T-cell (primary cell): ENCODE measurements at places on chromosomes 5 and 9.
A peak's percentile ranks its signal among the peaks of the same experiment; 100 is the strongest.

GRCh38 chr5:38968665-38969064 lies 105.5 kb downstream of the RICTOR start:
- DNase-seq: no peak

DNA sequence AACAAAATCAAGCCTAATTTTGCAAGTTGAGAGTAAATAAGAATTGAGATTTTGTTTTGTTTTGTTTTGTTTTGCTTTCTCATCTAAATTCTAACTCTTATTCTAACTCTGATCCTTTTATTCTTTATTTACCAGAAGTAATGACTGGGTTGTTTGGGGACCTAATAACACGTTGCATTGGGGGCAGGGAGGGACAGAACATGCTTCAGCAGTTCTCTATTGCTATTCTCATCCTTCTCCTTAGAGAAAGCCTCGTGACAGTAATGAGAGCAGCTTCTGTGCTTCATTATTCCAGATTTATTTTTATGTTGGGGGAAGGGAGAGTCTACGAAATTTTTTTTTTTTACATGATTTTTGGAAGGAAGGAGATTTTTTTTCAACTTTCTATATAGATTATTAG lies 21.1 kb downstream of the CPEB4 start:
- no peak for DNase-seq

DNA sequence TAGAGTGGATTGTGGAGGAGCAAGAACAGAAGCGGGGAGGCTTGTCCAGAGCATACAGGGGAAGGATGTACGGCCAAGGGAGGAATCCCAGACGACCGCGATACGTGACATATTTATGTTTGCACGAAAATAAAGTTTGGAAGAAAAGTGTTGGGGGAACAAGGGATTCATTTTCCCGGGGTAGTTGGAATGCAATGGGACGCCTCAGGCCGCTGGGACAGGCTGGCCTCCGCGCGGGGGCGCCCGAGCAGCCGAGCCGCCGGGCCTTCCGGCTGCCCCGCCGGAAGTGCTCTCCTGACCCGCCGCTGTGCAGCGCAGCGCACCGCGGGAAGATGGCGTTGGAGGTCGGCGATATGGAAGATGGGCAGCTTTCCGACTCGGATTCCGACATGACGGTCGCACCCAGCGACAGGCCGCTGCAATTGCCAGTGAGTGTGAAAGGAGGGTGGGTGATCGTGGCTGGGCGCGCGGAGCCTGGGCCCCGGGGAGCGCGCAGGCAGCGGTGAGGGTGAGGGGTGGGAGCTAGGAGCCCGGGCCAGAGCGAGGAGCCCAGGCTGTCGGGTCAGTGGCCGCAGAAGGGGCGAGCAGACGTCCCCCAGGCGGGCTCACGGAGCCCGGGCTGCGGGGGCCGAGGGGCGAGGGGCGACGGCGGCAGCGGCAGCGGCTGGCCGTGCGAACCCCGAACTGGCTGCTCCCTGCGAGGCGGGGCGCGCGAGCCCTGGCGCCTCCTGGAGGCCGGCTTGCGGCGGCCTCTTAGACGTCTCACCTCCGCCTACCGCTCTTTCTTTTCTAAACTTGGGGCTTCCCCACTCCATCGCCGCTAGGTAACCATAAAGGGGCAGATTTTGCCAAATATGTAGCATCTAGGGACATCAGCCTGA lies at the start of gene PHAX:
Gene PHAX (plus strand): TSS at position 317 of the 881 bp plus-strand sequence. CDS start 16 bp downstream, at position 333.
- peak; percentile 69 for DNase-seq

DNA sequence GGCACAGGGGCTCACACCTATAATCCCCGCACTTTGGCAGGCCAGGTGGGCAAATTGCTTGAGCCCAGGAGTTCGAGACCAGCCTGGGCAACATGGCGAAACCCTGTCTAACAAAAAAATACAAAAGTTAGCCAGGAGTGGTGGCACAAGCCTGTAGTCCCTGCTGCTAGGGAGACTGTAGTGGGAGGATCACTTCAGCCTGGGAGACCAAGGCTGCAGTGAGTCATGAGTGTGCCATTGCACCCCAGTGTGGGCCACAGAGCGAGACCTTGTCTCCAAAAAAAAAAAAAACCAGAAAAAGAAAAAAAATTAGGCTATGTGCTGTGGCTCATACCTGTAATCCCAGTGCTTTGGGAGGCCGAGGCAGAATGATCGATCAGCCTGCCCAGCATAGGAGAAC lies 58.5 kb upstream of the EIF4EBP3 start:
- no peak for DNase-seq

GRCh38 chr5:114407783-114408182 lies 45.9 kb downstream of the KCNN2 start:
- DNase-seq: no peak

GRCh38 chr9:75190762-75191161 lies 102.4 kb downstream of the OSTF1 start:
- DNase-seq: no peak

DNA sequence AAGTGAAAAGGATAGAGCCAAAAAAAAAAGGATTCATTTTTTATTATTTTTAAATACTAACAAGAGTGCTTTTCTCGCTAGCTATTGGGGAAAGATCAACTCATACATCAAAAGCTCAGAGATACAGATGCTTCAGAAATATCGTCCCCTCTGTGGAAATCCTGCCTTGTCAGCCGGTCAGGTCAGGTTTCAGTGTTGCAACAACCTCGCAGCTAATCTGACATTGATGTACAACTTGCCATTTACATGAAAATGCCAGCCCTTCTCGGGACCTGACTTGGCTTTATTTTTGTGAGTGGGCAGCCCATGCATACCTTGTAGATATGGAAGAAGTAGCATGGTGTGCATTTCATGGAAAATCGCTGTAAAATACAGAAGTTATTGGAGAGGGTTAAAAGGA lies 358.8 kb upstream of the ADAMTS16 start:
- no peak for DNase-seq

GRCh38 chr5:160449458-160449857 lies 27.8 kb downstream of the PTTG1 start:
- no peak for DNase-seq

GRCh38 chr5:172802567-172803176 lies 31.4 kb upstream of the ERGIC1 start:
- no peak for DNase-seq

GRCh38 chr9:33295571-33295970 lies 5.3 kb downstream of the NFX1 start:
- no peak for DNase-seq

DNA sequence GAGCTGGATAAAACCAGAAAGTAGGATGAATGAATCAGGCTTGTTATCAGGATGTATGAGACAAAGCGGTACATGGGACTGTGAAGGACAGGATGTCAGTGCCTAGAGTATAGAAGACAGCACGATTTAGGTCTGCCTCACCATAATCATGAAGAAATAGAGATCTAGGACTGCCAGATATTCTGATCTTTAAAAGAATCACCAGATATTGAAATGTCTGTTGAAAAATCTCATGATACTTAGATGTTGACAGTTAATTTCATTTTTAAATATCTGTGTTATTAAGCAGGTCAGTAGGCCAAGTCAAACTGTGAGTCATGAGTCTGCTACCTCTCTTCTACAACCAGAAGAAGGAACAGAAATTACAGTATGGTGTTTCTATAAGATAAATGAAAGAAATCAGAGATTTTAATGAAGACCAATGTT lies 65.0 kb downstream of the ST8SIA4 start:
- no peak for DNase-seq

GRCh38 chr5:54616518-54617220 lies 99.1 kb downstream of the SNX18 start:
- no peak for DNase-seq

GRCh38 chr9:77987880-77988525 lies 43.6 kb downstream of the GNAQ start:
- no peak for DNase-seq

DNA sequence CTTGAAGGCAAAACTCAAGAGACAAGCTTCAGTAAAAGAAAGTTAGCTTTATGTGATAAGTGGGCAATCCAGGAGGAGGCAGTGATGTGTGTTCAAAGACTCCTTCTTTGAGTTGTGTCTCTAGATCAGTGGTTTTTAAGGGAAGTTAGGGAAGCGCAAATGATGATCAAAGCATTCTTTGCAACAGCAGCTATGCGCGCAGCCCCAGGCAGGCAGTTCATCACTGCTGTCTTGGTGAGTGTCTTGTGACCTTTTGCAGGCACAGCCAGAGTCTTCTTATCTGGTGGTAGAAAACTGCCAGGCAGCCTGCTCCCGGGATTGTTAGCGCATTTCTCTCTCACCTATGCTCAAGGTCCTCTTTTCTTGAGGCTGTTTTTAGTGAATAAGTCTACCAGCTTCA lies 40.3 kb upstream of the CLK4 start:
- DNase-seq: no peak

DNA sequence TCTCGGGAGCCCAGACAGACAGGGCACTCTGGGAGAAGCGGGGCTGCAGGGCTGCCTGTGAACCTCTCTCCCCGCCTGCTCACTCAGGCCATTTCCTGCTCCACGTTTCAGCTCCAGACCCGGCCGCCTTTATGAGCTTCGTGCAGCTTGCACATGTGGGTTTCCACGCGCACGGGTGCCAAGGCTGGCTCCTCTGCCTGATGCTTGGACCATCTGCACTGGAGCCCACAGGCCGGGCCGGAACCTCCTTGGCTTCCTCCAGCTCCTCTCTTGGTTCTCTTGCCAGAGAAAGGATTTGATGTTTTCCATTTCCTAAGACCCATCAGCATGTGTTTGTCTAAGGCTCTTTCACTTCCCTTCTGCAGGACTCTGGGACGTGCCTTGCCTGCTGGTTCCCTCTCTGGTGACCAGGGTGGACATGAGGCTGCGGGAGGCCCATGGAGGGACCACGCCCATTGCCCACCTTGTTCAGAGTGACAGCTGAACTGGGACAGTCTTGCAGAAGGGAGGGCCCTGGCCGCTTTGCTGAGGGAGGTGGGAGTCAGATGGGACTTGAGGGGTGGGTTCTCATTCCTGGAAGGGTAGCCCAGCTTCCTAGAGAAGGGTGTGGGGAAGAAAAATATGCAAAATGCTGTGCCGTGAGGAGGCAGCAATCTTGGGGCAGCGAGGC lies 23.3 kb upstream of the COL5A1 start:
- DNase-seq: no peak

DNA sequence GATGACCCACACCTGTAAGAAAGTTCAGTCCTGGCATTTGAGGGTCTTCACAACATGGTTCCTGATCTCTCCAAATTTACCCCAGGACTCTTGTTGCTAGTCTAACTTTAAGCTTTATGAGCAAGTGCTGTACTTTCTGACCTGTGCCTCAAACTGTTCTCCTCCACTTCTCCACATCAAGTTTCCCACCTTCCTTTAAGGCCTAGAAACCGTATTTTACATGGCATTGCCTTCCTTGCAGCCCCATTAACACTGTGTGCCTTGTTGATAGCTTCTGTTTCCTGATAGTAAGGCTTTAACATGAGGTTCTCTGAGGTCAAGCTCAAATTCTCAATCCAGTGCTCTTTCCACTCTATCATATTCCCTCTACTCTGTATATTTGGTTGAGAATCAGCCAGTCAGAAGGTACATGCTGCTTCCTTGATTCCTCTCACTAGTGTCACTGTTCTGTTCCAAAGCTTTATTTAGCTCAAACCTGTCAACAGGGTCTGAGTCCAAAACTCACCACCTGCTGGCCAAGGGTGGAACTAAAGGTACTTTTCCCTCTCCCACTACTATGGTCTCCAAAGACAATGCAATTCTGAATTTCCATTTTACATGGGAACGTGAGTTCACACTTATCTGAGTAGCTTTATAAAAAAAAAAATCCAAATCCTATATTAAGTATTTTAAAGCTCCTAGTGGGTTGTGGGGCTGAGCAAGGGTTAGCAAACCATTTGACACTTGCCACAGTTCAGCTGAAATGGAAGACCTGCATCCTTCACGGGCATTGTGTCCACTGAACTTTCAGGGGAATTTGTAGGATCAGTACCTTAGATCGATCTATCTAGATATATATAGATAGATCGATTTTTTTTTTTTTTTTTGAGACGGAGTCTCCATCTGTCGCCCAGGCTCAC lies 21.1 kb downstream of the VCP start:
- peak; percentile 55 for DNase-seq

GRCh38 chr5:13189532-13189931 lies 755.0 kb downstream of the DNAH5 start:
- DNase-seq: no peak

- DNase-seq: no peak
Observed at GRCh38 chr5:111135946-111136345, 43.8 kb downstream of the WDR36 start.

DNA sequence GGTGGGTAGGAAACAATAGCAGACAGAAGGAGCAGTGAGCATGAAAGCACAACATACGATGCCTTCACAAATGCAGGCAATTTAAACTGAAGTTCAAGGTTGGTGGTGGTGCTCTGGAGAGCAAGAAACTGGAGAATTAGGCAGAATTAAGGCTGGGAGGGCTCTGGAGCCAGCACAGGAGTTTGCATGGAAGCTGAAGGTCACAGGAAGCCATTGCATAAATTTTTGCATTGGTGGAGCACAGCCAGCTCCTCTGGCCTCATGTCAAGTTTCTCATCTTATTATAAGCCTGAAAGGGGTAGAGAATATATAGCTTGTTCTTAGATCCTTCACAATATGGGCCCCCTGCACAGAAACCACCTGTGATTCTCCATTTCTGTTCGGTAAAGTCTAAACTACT lies 207.4 kb downstream of the PAPPA start:
- DNase-seq: no peak

DNA sequence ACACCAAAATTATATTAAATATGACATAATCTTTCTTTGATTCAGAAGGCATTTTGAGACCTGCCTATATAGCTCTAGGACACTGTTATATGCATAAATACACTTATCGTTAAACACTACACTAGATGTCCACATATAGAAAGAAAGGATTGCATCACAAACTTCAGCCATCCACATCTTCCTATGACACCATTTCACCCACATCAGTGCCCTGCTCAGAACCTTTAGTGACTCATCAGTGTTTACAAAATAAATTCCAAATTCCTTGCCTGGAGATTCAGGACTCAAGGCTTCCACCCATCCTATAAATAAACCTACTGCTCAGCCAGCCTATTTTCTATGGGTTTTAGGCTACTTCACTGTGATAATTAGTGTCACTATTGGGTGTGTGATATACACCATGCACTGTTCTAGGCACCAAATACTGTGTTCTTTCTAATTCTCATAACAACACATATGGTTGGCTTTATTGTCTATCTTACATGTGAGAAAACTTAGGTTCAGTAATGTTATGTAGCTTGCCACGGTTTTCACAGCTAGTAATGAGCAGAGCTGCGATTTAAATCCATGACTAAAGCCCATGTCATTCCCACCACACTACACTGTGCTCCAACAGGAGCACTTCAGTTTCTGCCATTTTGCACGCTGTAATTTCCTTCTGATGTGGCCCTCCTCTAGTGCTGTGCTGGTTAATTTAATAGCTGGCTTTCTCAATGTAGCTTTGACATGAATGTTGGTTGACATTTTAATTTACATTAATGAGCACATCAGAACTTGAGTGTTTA lies 103.3 kb downstream of the SREK1 start:
- no peak for DNase-seq

DNA sequence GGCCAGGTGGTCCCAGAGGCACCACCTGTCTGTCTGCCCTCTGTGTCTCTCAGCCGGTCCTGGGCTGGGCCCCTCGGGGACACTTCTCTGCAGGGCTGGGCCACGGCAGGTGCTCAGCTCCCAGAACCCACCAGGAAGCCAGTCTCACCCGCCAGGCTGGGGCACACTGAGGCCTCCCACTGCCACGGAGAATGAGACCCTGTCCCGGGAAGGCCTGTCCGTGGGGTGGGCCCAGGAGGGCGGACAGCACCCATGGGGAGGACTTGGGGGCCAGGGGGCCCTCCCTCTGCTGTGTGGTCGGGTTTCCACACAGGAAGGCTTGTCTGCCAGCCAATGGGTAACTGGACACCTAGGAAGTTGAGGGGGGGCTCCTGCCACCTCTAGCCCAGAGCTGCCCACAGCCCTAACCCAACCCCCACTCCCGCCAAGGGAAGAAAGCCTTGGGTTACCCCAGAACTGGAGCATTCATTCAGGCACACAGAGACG lies 4.1 kb upstream of the TUBB4B start:
- DNase-seq: no peak
